Activated T-helper 9 cell treated with anti-CD3 and anti-CD28 coated beads, Interleukin-2, amount 50 U/mL, for 16 hours (primary cell): ENCODE measurements at places on chromosomes 3 and 15.

DNA sequence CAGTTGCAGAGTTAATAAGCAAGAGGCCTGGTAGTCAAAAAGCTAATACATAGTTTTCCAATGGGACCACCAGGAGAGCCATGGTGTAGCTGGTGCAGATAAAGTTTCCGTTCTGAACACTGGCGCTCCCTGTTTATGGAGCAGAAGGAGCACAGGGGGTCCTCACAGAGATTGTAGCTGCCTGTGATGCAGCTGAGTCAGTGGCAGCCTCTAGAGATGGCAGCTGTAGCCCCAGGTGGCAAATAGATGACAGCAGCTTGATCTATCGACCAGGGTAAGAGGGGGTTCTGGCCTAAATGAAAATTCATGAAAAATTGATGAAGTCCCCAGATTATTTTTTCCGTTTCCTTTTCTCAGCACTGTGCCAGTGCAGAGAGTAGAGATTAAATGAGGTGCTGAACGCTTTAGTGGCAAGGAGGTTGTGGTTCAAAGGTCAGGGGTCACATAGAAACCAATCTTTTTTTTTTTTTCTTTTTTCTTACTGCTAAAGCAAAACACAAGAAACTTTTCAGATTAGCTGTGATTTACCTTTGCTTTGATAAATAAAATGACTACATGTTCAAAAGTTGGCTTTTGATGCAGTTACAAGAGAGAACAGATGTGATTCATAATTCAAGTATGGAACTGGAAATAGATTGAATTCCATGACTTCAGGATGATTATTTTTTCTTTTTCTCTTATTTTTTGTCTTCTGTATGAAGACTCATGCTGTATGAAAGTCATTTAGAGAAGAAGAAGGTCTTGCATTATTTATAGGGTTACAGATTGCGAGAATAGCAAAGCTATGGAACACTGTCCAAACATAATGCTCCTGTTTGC is 63.3 kb downstream of the ROBO2 start:
- no peak for DNase-seq

DNA sequence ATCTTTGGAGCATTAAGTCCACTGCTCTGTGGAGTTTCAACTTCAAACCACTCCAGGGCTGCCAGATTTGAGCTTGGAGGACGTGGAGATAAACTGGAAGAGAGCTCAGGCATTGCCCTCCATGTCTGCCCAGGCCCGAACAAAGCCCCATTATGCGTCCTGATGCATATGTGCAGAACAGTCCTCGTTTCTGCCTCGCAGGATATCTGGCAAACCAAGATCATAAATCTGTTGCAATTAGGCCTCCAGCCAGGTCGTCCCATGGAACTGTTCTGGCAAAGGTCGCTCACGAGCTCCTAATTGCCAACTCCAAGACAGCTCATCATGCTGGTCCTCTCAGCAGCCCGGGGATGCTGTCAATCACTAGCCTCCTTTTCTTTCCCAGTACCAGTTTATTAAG is 91.2 kb downstream of the SEMA5B start:
- DNase-seq = no peak

DNA sequence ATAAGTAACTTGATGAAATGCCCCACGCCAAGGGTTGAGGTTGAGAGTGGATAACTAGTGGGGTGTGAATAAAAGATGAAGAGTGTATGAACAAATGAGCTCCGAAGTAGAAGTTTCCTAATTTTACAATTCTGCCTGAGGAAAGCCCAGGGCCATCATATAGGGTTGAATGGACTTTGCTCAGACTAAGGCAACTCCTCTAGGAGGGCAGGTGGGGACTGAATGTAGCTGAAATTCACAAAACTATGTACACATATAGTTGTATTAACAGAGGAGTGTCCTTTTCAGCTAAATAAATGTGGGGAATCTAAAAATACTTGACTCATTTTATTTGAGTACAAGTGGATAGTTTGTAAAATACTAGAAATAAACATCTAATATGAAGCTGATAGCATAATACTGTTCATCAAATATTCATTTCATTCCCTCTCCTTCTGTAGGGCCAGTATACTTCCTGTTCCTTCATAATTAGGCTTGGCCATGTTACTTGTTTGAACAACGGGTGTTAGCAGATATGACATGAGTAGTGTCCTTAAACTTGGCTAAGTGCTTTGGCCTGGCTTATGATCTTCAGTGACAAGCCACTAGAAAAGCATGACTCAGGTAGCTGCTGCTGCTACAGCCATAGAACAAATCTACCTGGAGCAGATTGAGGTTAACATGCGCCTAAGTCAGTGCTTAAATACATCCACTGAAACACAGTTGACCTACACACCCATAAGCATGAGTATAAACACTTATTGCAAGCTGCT is 26.5 kb downstream of the PLSCR1 start:
- DNase-seq = no peak

GRCh38 chr3:116318370-116318769 is 126.9 kb downstream of the LSAMP start:
- no peak for DNase-seq

GRCh38 chr3:57093971-57094535 is 33.6 kb downstream of the SPATA12 start:
- DNase-seq = no peak

DNA sequence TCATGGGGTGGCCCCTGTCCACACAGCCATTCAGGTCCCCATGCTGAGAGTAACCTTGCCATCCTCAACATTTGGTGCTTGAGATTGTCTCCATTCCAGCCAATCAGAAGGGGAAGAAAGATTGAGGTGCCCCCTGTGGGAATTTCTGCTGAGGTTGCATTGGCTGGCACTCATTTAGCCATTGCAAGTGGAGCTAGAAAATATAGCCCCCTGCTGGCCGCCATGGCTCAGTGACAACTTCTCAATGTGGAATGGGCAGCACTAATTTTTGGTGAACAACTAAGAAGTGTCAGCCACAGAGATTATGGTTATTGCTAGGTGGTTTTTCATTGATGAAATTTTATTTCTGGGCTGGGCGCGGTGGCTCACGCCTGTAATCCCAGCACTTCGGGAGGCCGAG is 22.0 kb downstream of the COL6A6 start:
- no peak for DNase-seq
